ENCODE measurements at places on chromosomes 5 and 9.

GRCh38 chr5:161265006-161265405 lies 281.5 kb downstream of the GABRB2 start:
- no peak for DNase-seq

- no peak for DNase-seq
These were observed 149.0 kb downstream of the AOPEP start for GRCh38 chr9:94875300-94876020.

DNA sequence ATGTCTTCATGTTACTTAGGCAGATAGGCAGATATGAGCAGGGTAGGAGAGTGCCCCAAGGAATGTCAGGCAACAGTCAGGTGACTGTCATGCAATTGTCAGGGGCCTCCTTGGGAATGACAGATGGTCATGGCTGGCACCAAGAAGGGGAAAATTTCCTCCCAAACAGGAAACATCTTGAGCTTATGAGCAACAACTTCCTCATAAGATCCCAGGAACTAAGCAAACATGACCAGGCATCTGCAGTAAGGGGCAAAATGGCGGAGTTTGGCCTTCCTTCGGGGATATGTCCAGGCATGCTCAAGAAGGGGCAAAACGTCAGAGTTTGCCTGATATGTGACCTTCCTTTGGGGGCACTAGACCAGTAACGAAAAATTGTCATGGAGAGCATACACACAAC lies 591.8 kb downstream of the PDE4D start:
- DNase-seq, result no peak

GRCh38 chr9:111984086-111984802 lies 87.6 kb downstream of the UGCG start:
- no peak for DNase-seq

GRCh38 chr5:5658226-5658625 lies 235.7 kb downstream of the ICE1 start:
- DNase-seq, result no peak

GRCh38 chr9:89382026-89382986 lies 64.0 kb downstream of the SECISBP2 start:
- peak; percentile 44 for DNase-seq

Measured in activated CD4-positive, alpha-beta T cell treated with anti-CD3 and anti-CD28 coated beads for 48 hours (primary cell).